ENCODE measurements at places on chromosomes 3 and 15. TPM values are rescaled to one million over a fixed set of nuclear protein-coding genes. Genes with fewer than 3 reads are reported as not detected.

GRCh38 chr3:4029135-4029534, 229.9 kb downstream of the LRRN1 start:
- DNase-seq = no peak

GRCh38 chr15:66651198-66651597, 50.8 kb upstream of the SMAD6 start:
- DNase-seq = no peak

DNA sequence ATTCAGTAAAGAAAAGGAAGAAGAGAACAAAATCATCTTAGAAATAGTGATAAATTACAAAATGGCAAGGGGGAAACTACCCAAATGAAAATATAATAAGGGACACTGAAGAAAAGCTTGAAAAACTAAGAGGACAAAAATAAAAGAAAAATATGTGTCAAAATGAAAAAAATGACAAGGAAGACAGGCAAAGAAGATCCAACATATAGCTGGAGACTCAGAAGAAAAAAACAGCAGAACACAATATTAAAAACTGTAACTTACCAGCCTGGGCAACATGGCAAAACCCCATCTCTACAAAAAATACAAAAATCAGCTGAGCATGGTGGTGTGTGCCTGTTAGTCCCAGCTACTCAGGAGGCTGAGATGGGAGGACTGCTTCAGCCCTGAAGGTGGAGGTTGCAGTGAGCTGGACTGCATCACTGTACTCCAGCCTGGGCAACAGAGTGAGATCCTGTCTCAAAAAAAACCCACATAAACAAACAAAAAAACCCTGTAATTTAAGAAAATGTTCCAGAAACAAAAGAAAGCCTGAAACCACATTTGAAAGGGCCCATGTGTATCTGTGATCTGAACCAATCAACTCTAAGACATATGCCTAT, 93.2 kb downstream of the ANO10 start:
- DNase-seq = no peak

GRCh38 chr3:38141952-38142273, 3.5 kb downstream of the MYD88 start:
- DNase-seq = no peak

GRCh38 chr3:66138336-66139313, 82.2 kb upstream of the SLC25A26 start:
- DNase-seq = peak; percentile 42

DNA sequence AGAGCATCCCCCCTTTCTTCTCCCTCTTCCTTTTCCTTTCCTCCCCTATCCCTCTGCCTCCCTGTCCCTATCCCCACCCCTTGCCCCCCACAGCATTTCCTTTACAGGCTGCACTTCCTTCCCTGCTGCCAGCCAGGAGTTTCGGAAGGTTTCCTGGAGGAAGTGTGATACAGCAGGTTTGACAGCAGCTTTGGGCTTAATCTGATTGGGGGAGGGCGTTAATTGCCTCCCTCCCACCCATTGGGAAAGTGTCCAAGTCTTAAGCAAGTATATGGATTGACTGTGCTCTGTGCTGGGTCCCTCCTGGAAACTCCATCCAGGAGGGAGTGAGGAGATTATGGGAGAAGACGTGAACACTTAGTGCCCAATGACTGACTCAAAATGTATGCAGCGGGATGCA, 1.8 kb downstream of the SCAMP5 start:
- no peak for DNase-seq

- no peak for DNase-seq
These were observed 492.8 kb upstream of the MDFIC2 start for GRCh38 chr3:70805061-70805889.

- no peak for DNase-seq
These were observed 466.1 kb upstream of the PPP2R3A start for GRCh38 chr3:135499426-135499825.

DNA sequence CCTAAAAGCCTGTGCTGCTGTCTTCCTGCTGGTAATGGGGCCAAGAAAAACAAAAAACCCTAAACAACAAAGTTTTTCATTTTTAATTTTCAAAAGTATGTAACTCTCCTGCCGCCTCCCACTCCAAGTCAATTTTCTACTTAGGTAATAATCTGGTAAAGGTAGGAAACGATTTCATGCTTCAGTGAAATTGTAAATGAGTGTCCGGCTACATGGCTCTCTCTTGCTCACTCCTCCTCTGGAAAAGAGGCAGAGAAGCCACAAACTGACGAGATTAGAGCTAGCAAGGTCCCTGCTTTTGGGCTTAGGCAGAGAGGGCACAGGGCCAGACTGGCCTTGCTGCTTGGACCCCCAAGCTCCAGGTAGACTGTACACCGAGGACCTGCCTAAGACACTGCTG, 23.5 kb downstream of the KLHL25 start:
- no peak for DNase-seq

GRCh38 chr15:101198800-101199199, 53.0 kb downstream of the CHSY1 start:
- no peak for DNase-seq

DNA sequence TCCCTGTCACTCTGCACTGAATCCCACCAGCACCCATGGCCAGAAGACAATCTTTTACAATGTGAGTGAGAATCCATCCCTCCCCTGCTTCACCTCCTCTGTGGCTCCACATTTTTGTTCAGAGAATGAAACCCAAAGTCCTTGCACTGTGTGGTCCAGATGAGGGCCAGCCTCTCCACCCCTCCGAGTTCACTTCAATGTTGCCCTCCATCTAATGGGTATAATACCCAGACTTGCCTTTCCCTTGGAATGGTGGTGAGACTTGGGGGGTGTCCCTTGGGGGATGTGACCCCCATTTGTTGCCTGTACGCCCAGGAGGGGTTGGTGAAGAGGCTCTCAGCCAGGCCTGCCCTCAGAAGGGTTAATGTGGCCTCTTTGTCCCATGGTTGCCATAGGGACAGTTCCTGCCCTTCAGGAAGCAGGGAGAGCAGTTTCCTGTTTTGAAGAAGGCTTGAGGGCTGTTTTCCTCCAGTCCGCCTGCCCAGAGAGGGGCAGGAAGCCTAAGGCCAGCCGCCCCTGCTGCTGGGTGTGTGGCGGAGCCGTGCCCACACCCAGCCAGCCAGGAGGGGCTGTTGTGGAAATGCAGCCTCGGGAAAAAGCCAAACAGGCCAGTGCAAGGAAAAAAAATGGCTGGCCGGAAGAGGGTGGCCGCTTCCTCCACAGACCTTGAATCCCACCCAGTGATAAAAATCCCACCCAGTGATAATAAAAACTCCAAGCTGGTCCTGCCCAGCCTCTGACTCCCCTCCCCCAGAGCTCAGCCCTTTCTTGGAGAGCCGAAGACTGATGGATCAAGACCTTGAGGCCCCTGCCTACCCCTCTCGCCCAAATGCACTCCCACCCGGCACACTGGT, 14.6 kb upstream of the FGD5 start:
- DNase-seq = no peak

GRCh38 chr3:127457094-127457475, 133.4 kb downstream of the TPRA1 start:
- peak; percentile 5 for DNase-seq

DNA sequence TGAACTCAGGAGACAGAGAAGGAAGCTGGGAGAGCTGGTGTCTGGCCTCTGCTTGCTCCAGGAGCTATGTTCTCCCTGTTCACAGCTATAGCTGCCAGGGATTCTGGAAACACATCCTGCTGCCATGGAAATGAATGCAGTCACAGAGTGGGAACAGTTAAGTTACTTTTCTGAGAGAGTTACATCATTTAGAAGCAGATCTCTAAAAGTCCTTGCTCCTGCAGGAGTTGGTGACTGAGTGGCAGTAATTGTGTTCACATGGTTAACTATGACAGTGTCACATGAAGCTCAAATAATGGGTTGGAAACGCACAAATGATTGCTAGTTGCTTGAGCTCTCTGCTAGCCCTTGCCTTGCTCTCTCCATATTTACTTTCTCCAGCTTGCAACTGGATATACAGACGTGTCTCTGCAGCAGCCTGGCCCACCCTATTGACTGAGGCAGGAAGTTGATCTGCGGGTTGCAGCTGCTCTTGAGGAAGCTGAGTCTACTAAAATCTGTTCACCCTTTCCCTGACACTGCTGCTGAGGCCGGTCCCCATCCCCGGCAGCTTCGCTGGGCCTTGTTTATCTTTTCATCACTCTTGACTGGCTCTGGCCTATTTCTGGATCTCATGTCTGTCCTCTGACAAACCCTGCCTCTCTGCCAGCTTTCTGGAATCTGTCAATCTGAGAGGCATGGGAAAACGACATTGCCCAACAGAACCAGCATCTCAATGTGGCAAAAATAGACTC, 16.7 kb upstream of the ISLR start:
- DNase-seq = no peak

DNA sequence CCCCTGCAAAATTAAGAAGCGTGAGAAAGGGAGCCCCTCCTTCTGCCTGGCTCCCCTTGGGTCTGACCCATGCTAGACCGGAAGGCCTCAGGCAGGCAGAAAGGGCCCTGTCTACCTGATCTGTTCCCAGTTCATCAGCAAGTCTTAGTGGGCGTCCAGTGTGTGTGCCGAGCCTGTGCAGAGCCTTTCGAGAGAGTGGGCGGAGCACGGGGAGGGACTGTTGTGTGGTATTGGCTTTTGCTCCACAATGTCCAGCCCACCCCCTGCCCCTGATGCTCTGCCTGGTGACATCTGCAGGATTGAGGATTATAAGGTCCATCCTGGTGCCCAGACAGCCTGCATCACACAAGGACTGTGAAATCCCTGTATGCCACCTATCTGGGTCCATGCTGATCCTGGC, 82.9 kb downstream of the CHDH start:
- DNase-seq = no peak

- DNase-seq = no peak
These were observed 164.6 kb upstream of the TSC22D2 start for GRCh38 chr3:150243466-150243865.

GRCh38 chr3:136516095-136516494, 236.1 kb downstream of the STAG1 start:
- DNase-seq = no peak

DNA sequence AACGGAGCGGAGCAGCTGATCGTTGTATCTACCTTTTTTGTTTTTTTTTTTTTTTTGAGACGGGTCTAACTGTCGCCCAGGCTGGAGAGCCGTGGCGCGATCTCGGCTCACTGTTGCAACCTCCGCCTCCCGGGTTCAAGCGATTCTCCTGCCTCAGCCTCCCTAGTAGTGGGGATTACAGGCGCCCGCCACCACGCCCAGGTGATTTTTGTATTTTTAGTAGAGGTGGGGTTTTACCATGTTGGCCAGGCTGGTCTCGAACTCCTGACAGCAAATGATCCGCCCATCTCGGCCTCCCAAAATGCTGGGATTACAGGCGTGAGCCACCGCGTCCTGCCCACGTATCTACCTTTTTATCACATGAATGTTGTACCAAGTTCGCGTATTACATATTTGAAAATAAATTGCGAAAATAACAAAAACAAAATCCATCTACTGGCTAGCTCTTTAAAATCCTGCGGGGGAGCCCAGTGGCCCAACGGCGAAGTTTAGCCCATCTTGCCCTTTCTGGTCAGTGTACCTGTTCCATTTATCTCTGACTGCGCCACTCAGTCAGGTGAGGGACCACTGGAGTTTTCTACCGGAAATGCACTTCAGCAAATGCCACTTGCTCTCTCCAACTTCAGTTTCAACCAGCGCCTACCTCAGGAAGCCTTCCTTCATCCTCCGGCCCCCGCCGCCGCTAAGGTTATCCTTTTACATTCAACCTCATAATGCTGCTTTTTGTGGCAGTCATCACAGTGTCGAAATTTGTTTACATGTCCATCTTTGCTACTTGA, 1.2 kb upstream of the EIF3J start:
- no peak for DNase-seq

DNA sequence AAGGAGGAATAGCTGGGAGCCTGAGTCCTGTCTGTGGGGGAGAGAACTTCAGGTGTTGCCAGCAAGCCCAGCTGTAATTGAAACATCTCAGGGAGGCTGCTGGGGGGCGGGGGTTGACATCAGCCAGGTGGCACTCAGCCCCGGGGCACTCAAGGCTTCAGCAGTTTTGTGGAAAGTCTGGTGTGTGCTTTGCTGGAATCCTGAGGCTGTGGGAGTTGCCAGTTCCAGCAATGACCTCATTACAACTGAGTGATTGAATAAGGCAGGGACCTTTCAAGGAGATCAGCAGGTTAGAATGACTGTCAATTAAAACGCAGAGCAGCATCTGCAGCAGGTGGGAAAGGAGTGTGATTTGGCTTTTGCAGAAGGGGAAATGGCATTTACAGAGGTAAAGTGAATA, 75.7 kb downstream of the FAM43A start:
- DNase-seq = no peak

DNA sequence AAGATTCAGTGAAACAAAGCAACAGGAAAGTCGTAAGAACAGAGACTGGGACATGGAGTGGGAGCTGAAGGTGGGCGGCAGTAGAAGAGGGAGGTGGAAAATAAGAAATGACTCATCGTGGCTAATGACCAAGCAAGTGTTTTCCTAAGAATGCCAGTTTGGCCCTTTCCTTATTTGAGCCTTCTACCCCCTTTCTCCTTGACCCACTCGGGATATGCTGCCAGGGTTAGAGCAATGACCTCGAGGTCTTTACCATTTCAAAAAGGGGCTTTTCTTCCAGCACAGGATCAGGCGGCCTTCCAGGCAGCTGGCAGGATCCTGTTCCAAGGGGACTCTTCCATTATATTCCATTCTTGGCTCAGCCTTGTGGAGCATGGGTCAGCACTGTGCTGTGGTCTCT, 241.1 kb downstream of the RYR3 start:
- no peak for DNase-seq

- peak; percentile 72 for DNase-seq
These were observed 20.9 kb downstream of the CD276 start for GRCh38 chr15:73704869-73705645.

DNA sequence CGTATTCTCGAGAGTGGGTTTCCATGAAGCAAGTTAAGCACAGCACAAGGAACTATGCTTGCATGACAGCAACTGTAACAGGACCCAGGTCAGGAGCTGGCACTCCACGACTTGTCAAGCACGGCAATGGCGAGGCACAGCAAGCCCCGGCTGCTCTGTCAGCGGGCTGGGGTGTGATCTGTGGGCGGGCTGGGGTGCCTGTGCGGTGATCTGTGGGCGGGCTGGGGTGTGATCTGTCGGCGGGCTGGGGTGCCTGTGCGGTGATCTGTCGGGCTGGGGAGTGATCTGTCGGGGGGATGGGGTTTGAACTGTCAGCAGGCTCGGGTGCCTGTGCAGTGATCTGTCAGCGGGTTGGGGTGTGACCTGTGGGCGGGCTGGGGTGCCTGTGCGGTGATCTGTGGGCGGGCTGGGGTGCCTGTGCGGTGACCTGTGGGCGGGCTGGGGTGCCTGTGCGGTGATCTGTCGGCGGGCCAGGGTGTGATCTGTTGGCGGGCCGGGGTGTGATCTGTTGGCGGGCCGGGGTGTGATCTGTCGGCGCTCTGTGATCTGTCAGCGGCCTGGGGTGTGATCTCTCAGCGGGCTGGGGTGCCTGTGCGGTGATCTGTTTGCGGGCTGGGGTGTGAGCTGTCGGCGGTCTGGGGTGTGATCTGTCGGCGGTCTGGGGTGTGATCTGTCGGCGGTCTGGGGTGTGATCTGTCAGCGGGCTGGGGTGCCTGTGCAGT, 205.7 kb downstream of the XXYLT1 start:
- DNase-seq = no peak

The VPS8 gene
- 92.6 TPM for total RNA-seq

The RETNLB gene
- 51.3 TPM for total RNA-seq

The FOXB1 gene
- total RNA-seq = not detected

The GP5 gene
- total RNA-seq = not detected

The ZFAND6 gene
- total RNA-seq = 73.0 TPM
